HEK293T (cell line): ENCODE measurements at places on chromosomes 2 and 18.

- DNase-seq, result no peak
Measured at GRCh38 chr2:49153252-49153651, 1.1 kb downstream of the FSHR start.

- DNase-seq, result no peak
Measured at GRCh38 chr2:163407296-163407695, 328.5 kb downstream of the FIGN start.

- DNase-seq, result no peak
Measured at GRCh38 chr2:235270956-235271355, 222.9 kb upstream of the AGAP1 start.

- DNase-seq, result no peak
Measured at GRCh38 chr2:74894272-74894981, 60.5 kb downstream of the HK2 start.

DNA sequence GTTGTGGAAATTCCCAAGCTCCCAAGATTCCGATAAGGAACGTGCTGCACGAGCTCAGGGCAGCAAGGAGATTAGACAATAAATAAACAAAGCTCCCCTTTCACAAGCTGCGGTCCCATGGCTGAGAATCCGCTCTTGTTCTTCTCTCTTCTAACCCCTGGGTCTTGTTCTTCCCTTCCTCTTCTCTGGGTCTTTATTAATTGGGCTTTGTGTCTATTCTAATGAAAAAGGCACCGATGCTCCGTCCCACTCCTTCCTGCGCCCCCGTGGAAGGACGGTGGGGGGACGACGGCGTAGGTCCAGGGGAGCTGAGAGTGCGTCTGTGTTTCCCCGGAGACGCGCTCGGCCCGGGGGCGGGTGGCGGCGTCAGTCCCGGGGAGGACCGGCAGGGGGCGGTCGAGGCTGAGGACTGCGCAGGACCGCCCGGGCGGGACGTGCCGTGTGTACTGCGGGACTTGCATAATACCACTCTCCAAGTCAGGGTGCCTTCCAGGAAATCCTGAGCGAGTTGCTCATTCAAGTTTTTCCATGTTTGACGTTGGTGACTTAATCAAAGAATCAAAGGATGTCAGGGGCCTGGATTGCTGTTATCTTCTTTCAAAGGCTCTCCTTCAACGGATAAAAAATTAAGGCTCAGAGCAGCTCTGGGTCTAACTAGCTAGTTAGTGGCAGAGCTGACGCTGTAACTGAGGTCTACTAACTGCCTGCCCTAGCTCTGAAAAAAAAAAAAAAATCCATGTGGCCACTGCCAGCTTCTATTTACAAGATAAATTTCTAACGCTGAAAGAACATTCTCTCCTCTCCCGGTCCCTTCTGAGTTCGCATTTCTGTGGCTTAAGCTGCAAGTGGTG, 321.4 kb downstream of the TGIF1 start:
- peak; percentile 76 for DNase-seq

GRCh38 chr2:157055660-157056199, 201.8 kb upstream of the GALNT5 start:
- DNase-seq, result peak; percentile 5

GRCh38 chr2:20524412-20525040, 77.7 kb downstream of the RHOB start:
- DNase-seq, result no peak

DNA sequence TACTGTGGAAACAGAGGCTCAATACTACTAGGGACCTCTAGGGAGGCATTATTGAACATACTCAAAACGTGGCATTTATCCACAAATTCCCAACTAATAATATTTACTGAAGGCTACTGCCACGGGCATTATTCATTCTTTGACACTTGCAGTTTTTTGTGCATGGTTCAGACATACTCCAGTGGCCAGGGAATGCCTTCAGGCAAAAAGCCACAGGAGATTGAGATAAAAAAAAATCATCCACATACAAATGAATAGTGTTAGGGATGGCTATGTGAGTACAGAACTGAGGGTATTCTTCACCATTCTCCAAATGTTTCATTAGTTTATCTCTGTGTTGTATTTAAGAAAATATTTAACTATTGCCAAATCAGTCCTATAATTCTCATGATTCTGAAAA, 974.9 kb upstream of the PIK3C3 start:
- no peak for DNase-seq

- DNase-seq, result no peak
Measured at GRCh38 chr2:198913394-198914152, 544.2 kb downstream of the SATB2 start.

GRCh38 chr2:221282386-221282785, 289.7 kb downstream of the EPHA4 start:
- no peak for DNase-seq

DNA sequence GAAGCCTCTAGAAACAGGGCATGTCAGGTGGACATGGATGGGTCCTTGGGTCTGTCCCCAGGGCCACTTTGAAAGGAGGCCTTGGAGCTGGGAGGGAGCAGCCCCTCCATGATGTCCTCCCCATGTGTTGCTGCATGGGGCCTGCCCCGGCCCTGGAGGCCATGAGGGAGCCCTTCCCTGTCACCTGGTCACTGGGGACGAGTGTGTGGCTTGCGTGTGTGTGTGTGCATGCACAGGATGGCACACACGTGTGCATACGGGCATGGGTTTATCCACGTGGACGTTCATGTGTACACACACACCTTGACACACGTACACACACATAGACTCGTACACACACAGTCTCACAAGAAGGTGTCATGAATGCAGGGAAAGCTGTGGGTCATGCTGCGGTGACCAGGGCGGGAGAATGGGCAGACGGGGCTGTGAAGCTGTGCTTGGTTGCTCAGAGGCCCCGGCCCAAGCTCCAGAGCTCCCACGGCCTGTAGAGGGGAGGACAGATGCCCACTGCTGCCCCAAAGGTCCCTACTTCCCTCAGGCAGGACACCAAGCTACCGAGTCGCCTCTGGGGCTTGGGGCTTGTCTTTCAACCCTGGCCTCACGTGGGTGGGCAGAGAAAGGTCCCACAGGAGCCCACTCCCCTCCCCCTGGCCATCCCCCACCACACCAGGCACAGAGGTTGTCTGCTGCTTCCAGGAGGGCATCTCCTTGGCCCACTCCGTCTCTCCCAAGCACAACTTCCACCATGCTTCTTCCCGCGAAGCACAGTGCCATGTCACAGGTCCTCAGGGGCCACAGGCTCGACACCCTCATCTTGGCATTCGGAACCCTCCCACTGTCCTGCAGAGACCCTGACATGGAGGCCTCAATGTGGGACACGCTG, 42.3 kb upstream of the GPC1 start:
- no peak for DNase-seq
